ENCODE measurements at places on chromosomes 11 and 22.

- DNase-seq: no peak
Observed at GRCh38 chr11:27693398-27693797, 6.9 kb downstream of the BDNF start.

DNA sequence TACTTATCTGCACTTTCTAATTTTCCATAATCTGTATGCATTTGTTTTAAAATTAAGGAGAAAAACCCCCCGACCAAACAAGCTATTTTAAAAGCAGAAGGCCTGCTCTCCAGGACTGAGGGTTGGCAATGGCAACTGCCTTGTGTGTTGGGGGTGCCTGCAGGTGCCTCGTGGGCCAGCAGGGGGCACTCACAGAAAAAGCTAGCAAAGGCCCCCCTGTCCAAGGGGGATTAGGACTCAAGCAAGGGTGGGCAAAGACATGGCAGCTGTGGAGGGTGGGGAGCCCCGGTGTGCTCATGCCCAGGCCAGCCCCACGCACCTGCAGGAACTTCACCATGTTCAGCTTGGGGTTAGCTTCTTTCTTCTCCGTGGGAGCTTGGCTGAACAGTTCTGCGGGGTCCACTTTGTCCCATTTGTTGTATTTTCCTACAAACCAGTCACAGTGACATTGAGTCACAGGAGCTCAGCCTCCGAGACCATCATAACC is 10.3 kb downstream of the TOP3B start:
- no peak for DNase-seq

GRCh38 chr11:85955531-85955930 is 100.3 kb downstream of the CCDC83 start:
- DNase-seq: no peak

DNA sequence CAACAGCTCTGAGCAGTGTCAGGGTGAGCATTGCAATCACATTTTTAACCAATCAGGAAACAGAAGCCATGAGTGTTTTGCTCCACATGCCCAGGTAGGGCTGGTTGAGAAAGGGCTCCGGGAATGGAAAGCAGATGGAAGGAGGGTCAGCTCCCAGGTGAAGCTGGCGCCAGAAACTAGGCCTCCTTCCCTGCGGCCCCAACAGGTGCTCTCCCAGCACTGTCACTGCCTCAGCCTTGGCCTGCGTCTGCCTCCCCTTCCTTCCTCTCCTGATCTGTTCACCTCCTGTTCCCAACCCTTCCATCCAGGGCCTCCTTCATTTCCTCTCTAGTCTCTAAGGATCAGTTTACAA is 4.6 kb upstream of the VSIG10L2 start:
- no peak for DNase-seq

DNA sequence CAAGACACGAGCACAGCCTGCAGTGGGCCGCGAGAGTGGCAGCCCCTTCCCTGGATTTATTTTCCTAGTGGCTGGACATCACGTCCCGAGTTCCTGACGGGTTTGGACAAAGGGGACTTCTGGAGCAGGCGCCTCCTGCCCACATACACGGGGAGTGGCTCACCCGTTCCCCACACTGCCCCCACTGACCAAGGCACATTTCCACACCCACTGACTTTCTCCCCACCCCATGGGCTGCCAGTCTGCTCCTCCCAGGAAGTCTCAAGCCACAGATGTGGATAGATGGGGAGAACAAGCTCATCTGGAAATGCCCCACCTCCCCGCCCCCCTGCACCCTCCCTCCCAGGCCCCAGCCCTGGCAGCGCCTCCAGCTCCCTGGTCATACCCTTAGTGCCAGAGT is 34.0 kb upstream of the FADD start:
- no peak for DNase-seq

DNA sequence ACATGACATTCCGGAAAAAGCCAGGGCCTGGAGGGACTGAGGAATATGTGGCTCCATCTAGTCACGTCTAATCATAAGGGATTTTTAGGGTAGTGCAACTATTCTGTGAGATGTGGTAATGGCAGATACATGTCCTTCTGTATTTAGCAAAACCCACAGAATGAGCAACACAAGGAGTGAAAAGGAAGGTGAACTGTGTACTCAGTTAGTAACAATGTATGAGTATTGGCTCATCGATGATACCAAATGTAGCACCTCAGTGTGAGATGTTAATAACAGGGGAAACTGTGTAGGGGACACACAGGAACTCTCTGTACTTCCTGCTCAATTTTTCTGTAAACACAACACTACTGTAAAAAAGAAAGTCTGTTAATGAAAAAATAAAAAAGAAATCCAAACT is 42.0 kb upstream of the CARS1 start:
- no peak for DNase-seq

- no peak for DNase-seq
Observed at GRCh38 chr22:32788904-32789624, 12.4 kb upstream of the TIMP3 start.

GRCh38 chr11:13745165-13745564 is 76.7 kb downstream of the FAR1 start:
- DNase-seq: no peak

- no peak for DNase-seq
Observed at GRCh38 chr11:18115360-18116127, 9.7 kb upstream of the SAAL1 start.

GRCh38 chr11:95831198-95831883 is 41.0 kb downstream of the CEP57 start:
- no peak for DNase-seq

DNA sequence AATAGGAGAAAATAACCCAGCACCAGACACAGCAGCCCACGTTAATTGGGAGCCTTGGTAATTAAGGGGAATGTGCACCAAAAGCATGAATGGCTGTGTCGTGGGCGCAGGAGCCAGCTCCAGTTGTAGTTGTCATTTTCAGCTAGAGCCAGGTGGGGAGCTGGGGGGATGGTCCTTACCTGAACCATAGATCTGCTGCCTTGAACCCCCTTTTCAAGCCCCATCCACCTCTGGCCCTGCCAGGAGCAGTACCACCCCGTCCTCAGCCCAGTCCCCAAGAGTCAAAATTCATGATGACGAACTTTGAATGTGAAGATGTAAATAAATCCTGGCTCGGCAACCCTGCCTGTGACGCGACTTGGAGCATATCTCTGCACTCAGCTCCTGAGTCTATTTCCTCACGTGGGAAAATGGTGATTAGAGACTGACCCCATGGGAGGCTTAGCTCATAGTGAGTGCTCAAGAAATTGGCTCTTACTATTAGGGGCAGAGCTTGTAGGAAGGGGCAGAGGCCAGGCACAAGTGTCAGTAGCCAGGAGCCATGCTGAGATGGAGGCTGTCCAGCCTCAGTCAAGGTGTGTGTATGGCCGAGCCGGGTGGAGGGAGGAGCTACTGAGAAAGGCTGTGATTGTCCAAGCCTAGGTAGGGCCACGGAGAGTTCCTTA is 794 bp upstream of the FXYD6 start:
- no peak for DNase-seq

- DNase-seq: no peak
Observed at GRCh38 chr22:24564376-24565058, 8.7 kb downstream of the SNRPD3 start.

DNA sequence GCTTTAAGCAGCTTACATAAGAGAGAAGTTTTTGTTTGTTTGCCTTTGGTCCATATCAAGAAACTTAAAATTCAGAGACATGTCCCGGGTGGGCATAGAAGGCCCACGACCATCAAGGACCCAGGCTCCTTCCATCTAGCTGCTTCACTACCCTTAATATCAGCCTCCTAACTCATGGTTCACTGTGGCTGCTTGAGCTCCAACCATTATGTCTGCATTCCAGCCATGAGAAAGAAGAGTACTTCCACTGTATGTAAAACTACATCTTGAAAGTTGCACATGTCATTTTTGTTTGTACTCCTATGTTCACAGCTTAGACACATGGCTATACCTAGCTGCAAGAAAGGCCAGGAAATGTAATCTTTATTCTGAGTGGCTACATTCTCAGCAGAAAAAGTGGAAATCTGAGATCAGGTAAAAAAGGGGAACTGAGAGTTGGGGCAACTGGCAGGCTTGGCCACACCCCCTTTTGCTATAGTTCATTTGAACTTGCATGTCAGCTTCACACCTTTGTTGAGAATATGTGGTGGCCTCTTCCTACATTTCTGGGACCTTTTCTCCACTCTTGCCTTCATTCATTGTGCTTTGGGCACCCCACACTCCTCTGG is 81.3 kb upstream of the TP53I11 start:
- DNase-seq: no peak

DNA sequence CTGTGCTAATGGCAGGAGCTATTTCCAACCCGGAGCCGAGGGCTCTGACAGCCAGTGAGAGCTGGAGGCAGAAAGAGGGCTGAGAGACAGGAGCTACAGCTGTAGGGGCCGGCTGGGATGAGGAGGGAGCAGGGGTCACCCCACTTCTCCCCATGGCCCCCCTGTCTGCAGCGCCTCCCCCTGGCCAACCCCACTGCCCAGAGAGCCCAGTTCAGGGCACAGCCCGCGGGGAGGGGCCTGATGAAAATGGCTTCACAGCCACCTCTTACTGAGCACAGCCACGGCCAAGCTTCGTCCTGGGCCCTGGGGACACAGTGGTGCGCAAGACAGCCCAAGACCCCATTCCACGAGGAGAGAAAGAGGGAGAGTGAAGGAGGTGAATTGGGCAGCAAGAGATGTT is 27.9 kb downstream of the RPL3 start:
- DNase-seq: no peak

- no peak for DNase-seq
Observed at GRCh38 chr11:76578654-76579055, 91.9 kb downstream of the LRRC32 start.
